Thoracic aorta (tissue), 2 donors: ENCODE measurements at places on chromosomes 12 and 14.

GRCh38 chr12:104522985-104523722, 66.4 kb downstream of the CHST11 start:
- no peak for DNase-seq

- no peak for DNase-seq
Observed at GRCh38 chr12:132490422-132491137, 629 bp downstream of the FBRSL1 start.

DNA sequence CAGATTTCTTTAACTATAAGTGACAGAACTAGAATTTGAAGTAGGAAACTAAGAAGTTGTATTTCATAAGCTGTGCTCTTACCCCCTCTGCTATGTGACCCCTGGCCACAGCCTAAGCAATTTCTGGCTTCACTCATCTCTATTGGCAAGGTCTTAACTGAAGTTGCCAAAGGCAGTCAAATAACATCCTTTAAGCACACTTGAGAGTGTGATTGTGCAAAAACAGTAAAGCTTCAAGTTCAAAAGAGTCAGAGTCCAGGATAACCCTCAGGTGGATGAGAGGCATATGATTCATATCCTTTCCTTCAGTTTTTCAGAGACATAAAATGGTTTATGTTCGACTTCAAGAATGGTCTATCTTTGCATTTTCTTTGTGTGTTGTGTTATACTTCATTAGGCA, 45.2 kb downstream of the GRIP1 start:
- DNase-seq, result no peak

GRCh38 chr14:103353362-103353761, 19.3 kb downstream of the EIF5 start:
- no peak for DNase-seq

- no peak for DNase-seq
Observed at GRCh38 chr12:43694879-43695278, 63.7 kb downstream of the PUS7L start.

- no peak for DNase-seq
Observed at GRCh38 chr12:49092086-49092815, 2.4 kb downstream of the DHH start.

GRCh38 chr12:80422550-80422949, 21.5 kb upstream of the PTPRQ start:
- DNase-seq, result no peak

DNA sequence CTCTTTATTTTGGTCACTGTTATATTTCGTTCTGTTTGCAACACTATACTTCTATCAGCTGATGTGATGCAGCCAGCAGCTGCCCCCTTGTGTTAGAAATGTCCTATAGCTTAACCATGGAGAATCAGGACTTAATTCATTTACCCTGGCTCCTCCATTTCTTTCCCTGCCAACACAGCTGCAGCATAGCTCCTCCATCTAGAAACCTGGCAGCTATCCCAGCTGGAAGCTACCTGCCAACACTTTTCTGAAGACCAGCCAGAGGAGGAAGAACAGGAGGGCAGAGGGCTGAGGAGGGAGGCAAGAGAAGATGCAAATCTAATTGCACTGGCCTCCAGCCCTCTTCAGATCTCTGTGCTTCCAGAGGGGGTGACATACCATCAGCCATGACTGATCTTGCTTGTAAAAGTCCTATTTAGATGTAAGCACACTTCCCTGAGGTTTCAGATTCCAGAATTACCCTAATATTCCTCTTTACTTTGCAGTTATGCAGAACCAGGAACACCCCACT, 156.8 kb upstream of the TMEM260 start:
- peak; percentile 6 for DNase-seq

DNA sequence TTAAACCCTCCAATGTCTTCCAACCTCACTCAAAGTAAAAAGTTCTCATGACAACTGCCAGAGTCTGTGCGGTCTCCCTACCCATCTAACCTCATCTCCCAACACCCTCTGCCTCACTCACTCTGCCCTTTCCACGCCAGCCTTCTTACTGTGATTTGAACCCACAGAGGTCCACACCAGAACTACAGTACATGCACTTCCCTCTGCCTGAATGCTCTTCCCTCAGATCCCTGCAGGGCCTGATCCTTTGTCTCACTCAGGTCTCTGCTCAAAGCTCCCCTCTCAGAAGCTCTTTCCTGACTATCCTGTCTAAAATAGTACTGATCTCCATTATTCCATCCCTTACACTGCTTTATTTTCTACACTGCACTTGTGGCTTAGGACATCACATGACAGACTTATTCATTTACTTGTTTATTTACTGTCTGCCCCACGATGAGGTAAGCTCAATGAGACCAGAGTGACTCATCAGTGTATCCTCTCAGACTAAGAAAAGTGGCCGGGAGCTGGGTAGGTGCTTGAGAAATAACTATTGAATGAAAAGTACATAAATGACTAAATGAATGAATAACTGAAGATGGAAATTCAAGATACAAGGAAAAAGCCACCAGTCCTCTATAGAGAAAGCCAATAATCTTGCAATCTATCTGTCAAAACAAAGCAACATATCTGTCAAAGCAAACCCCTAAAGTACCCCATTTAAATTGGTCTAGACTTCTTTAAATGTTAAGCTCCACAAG, 17.1 kb downstream of the POMT2 start:
- no peak for DNase-seq

GRCh38 chr14:23450379-23450778, 14.9 kb upstream of the MYH7 start:
- no peak for DNase-seq

- no peak for DNase-seq
Observed at GRCh38 chr12:104704224-104704779, 247.6 kb downstream of the CHST11 start.

GRCh38 chr14:94476023-94476422, at the start of gene SERPINA9:
TSS of gene SERPINA9 (minus strand) at chr14:94476197. CDS start at chr14:94469840, 6,357 bp downstream.
- DNase-seq, result no peak

DNA sequence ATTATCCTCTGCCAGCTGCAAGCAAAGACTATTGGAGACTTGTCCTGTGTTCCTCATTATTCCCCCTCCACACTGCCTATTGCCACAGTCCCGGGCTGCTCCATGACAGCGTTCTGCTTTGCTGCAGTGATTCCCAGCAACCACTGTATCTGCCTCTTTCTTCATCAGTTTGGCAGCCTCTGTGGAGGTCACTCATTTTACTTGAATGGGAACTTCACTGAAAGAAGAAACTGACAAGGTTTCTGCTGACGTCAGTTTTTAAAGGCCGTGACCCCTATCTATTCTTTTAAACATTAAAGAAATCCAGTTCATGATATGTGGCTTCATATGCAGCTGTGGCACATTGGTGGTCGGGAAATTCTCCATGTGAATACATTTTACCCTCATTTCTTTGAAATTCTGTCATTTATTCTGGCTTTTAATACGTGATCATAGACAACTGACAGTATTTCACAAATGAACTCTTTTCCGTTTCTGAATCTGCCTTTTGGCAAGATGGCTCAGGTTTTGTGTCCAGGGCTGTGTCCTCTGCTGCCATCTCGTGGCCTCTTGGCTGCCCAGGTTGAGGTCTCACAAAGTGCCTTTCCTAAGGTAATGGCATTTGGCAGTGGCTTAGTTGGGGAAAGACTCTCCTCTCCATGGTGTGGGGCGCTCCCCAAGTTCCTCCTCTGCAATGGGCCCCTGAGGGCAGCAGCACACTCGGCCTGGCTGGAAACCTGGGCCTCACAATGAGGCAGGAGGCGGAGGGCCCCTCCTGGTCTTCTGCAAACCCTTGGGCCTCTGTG, 5.8 kb downstream of the TMEM253 start:
- no peak for DNase-seq

DNA sequence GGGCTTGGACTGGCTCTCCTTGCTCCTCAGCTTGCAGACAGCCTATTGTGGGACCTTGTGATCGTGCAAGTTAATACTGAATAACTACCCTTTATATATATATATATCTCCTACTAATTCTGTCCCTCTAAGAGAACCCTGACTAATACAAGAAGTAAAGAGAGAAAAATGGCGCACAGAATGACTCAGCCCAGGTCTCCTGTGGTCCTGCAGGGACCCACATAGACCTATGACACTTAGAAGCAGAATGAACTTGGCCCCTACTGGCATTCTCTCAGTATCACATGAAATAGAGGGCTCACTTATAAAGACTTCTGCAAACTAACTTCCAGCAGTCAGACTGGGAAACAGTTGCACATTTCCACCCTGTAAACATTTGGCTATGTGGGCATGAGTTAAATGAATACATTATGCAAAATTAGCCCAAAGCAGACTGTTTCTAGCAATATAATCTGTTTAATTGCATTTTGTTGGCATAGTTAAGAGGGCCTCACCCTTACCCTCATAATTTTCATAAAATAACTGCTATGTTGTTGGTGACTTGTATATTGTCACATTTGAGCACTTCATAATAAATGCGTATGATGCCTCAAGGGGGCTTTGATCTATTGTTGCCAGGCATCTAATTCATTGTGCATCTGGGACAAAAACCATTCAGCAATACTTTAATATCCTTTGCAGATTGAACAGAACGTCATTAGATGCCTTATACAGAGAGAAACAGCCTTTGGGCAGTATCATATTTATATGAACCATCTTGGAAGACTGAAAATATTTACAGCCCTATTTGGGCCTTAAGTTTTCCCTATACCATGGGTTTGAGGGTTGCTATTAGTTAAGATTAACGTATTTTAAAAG, 349.7 kb upstream of the DIO2 start:
- DNase-seq, result no peak

GRCh38 chr12:69575346-69575745, 9.9 kb upstream of the CCT2 start:
- DNase-seq, result no peak

DNA sequence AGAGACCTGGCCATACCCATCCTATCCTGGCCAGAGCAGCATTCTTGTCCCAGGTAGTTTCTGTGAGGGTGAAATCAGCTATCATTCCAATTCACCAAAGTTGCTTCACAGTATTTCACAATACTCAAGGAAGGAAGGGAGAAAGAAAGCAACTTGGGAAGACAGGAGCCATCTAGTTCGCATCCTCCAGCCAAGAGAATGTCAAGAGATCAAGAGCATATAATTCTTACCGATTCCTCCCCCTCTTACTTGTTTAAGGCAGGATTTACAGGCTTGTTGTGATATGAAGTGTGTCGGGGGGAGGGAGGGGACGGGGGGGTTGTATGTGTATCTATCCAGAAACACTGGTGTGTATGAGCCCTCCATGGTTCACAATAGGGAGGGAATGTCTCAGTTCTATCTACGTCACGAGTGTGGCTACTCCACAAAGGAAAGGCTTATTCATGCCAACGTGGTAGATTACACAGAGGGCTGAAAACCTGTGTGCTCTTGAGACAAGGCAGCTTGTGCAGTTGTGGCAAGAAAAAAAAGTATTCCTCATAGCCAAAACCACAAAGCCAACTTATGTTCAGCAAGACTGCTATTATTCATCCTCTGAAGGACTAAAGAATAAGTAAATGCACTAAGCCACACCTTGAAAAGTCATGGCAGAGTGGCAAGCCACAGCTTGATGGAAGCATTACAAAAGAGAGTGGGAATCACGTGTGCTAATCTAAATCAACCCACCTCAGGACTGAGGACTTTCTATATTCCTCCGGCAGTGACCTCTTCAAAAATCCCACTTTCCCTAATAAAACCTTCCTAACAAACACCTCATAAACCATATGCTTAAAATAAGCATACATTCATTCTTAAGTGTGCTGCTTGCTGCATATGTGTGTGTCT, 35.0 kb downstream of the CORO1C start:
- DNase-seq, result no peak

DNA sequence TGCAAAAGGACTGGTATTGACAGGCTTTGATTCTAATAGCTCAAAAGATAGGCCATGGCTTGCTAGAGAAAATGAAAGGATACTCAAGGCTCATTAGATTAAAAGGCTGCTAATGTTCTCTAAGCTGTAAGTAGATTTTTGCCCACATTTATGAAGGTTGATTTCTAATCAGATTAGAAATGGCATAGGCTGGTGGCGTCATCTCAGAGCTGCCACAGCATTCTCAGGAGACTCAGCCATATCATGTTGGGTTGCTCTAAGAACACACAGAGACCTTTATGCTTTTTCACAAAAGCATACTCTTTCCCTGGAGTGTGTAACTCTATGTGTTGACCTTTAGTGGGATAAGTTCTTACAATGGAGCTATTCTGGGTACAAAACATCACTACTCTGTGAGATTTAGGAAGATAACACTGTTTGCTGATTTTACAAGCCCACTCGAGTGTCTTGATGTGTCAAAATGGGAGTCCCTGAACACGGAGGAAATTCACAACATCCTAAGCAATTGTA, 576.0 kb downstream of the NRXN3 start:
- no peak for DNase-seq

DNA sequence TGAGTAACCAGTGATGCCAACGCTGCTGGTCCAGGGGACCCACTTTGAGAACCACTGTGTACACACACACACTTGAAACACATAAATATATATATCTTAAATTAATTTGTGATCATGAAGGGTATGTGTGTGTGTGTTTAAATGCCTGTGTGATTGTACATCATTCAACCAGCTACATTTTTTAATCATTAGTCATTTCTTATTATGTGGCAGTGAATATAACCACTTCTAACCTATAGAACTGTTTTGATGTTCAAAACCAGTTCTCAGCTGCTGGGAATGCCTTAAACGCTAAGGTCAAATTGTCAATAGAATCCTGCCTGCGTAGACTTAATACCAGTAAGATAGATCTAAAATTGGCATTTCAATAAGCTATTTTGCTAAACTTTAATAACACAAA, 330.0 kb downstream of the SYT1 start:
- DNase-seq, result no peak

- DNase-seq, result no peak
Observed at GRCh38 chr14:26400373-26400772, 197.5 kb downstream of the NOVA1 start.

- DNase-seq, result no peak
Observed at GRCh38 chr12:132525011-132525832, 35.3 kb downstream of the FBRSL1 start.

DNA sequence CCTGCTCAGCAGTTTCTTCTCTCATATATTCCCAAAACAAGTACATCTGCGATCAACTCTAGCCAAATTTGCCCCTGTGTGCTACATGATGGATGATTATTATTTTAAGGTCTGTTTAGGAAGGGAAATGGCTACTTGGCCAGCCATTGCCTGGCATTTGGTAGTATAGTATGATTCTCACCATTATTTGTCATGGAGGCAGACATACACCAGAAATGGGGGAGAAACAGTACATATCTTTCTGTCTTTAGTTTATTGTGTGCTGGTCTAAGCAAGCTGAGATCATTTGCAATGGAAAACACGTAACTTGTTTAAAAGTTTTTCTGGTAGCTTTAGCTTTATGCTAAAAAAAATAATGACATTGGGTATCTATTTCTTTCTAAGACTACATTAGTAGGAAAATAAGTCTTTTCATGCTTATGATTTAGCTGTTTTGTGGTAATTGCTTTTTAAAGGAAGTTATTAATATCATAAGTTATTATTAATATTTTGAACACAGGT, 45.5 kb downstream of the EID3 start:
- no peak for DNase-seq

DNA sequence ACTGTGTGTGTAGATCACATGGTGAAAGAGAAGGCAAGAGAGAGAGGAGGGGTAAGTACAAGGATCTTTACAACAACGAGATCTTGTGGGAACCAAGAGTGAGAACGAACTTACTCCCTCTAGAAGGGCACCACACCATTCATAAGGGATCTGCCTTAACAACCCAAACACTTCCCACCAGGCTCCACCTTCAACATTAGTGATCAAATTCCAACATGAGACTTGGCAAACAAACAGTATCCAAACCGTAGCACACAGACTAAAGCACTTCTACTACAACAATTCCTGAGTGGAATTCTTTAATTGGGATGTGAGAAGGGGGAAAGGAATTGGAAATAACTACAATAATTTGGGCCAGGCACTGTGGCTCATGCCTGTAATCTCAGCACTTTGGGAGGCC, 35.0 kb upstream of the ESR2 start:
- DNase-seq, result no peak
